GOT3 (cell line): ENCODE measurements at places on chromosomes 6 and 20.

DNA sequence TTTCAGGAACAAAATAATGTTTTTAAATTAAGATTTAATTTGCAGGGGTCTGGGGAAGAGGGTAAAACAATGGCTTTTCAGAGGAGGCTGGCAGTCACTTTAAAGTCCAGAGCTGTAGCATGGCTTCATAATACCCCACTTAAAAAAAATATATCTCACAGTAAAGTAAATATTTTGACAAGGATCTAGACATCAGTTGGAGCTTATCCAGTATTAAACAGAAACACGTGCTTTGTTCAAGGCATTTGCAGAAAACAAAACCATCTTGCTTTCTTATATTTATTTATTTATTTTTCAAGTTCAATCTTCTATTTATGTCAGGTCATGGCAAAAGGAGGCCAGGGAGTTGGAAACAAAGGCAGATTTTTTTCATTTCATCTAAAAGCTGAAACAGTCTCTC lies 53.3 kb upstream of the PRL start:
- DNase-seq = no peak

- DNase-seq = no peak
Observed at GRCh38 chr6:116405138-116405537, 34.4 kb downstream of the DSE start.

- DNase-seq = no peak
Observed at GRCh38 chr6:43992783-43993644, 134.2 kb downstream of the MRPL14 start.

- no peak for DNase-seq
Observed at GRCh38 chr6:1595271-1596087, 14.2 kb upstream of the FOXC1 start.

- DNase-seq = no peak
Observed at GRCh38 chr6:137020776-137021175, 24.0 kb downstream of the IL20RA start.

DNA sequence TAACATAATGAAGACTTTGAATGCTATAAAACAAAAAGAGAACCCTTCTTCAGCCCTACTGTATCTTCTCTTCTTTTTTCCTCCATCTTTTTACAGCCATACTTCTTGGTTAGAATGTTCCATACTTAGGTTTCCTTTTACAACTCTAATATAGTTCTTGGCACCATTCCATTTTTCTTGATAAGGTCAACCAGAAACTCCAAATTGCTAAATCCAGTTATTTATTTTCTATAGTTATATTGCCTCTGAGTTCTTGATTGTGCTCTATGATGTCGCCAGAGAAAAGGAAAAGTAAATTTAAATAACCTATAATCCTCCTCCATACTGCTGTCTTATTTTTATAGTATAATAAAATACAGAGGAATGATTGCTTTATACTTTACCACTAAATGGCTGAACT lies 26.7 kb upstream of the COL10A1 start:
- DNase-seq = no peak

GRCh38 chr6:71855406-71855805 lies 30.9 kb upstream of the RIMS1 start:
- no peak for DNase-seq

GRCh38 chr6:41334482-41335040 lies 847 bp upstream of the NCR2 start:
- no peak for DNase-seq

- no peak for DNase-seq
Observed at GRCh38 chr20:14116037-14116436, 120.7 kb downstream of the MACROD2 start.

- no peak for DNase-seq
Observed at GRCh38 chr20:24376311-24377099, 92.9 kb upstream of the SYNDIG1 start.

- no peak for DNase-seq
Observed at GRCh38 chr20:47765691-47766594, 19.3 kb downstream of the SULF2 start.

DNA sequence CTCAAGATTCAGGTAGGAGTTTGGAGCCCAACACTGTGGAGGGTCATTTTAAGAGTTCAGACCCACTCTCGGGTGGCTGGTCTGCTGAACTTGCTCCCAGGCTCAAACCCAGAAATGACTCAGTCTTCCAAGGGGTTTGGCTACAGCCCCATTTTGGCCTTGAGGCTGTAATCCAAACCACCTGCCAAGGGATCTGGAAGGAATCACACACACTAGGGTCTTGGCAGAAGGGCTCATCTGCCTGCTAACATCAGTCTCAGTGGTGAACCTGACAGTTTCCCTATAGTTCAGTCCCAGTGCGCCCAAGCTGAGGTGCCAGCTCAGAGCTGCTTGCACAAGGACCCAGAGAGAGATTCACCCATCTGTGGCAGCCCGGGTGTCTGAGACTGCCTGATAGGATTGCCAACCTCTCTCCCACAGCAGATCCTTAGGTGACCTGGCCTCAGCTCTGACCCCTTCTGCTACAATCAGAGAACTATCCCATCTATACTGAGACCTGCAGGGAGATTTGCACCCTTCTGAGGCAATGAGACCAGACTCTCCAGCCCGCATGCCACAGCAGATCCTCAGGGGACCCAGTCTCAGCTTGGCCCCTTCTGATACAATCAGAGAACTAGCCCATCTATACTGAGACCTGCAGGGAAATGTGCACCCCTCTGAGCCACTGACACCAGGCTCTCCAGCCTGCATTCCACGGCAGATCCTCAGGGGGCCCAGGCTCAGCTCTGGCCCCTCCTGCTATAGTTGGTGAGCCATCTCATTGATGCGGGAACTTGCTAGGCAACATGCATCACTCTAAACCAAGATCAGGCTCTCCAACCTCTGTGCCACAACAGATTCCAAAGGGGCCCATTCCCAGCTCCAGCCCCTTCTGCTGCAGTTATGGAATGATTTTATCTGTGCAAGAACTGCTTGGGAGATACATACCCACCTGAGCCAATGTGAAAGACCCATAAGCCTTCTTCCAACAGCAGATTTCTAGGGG lies 48.2 kb downstream of the THBS2 start:
- DNase-seq = no peak

DNA sequence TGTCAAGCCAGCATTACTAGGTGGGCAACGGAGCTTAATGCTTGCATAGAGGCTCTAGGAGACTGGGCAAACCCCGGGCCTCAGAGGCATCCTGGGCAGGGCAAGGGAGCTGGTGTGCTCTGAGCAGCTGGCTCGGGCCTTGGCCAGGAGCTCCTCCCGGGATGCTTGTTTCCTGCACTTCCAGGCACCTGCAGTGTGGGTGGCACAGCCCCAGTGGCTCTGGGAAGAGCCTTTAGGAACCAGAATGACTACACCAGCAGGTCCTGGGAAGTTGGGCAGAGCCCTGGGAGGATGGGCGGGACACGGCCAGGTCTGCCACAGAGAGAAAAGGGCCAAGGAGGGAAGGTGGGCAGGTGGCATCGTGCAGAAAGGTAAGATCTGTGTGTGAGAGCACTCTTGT lies 80.4 kb upstream of the CD93 start:
- DNase-seq = no peak

DNA sequence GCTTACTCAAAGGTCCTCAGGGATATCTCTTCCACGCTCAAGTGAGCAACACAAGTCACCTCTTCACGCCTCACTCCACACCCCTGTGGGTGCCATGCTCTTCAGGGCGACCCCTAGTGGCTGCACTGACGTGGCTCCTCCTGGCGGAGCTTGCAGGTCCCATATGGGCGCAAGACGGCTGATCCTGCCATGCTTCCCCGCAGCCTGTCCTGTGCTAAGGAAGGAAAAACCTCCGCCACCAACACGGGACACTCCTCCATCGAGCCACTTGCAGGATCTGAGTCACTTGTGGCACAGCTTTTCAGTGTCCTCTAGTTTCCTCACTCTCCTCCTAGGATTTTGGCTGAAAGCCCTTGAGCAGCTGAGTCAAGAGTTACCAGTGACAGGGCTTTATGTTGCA lies 90.7 kb downstream of the KHDC1L start:
- DNase-seq = no peak

- no peak for DNase-seq
Observed at GRCh38 chr20:48684501-48685041, 143.2 kb downstream of the PREX1 start.

DNA sequence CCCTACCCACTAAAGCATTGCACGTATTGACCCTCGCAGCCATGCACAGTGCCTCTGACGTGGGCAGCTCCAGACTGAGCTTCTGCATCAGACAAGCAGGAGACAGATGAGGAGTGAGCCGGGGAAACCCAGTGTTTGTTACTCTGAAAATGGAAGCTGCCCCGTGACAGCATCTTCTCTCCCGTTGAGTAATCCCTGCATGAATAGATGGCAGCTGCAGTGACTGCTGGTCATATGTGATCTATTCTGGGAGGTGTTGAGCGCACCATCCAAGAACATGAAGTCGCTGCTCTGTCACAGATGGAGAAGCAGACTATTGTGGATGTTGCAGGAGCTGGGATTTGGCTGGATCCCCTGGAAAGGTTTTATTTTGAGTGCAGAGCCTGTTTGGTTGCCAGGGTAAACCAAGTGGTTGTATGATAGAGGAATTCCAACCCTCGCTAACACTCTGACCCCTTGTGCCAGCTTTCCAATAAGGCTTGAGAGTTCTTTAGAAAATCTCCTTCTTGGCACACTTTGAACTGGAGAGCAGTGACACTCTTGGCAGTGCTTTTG lies 242.2 kb downstream of the NRN1 start:
- DNase-seq = no peak

- no peak for DNase-seq
Observed at GRCh38 chr6:501891-502601, 110.5 kb downstream of the IRF4 start.

DNA sequence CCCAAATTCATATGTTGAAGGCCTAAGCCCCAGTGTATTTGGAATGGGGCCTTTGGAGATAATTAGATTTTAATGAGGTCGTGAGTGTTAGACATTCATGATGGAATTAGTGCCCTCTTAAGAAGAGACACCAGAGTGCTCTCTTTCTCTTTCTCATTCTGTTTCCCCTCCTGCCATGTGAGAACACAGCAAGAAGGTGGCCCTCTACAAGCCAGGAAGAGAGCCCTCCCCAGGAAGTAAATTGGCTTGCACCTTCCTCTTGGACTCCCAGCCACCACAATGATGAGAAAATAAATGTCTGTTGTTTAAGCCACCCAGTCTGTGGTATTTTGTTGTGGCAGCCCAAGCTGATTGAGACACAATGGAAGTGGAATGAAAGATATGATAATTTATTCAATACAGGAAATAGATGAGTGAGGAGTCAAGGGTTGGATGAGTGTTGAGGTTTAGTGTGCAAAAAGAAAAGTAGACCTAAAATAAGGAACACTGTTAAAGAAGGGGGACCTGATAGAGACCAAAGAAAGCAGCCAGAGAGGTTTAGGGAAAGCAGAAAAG lies 25.9 kb upstream of the ATXN1 start:
- no peak for DNase-seq

- DNase-seq = no peak
Observed at GRCh38 chr20:56750430-56750829, 121.3 kb downstream of the TFAP2C start.

DNA sequence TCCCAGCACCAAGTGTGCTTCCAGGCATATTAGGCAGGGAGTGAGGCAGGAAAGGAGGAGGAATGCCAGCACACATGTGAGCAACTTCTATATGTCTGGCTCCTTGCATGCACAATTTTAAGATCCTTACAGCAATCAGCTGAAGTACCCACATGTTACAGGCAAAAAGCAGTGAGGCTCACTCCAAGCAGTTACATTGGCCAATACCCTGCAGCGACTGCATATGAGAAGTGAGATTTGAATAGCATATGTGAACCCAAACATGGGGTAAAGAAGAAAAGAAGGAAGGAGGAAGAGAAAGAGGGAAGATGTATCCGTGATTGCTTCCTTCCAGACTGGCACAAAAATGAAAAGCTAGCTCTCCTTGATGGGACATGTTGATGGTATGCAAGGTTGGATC lies 193.6 kb downstream of the PTPRT start:
- no peak for DNase-seq

DNA sequence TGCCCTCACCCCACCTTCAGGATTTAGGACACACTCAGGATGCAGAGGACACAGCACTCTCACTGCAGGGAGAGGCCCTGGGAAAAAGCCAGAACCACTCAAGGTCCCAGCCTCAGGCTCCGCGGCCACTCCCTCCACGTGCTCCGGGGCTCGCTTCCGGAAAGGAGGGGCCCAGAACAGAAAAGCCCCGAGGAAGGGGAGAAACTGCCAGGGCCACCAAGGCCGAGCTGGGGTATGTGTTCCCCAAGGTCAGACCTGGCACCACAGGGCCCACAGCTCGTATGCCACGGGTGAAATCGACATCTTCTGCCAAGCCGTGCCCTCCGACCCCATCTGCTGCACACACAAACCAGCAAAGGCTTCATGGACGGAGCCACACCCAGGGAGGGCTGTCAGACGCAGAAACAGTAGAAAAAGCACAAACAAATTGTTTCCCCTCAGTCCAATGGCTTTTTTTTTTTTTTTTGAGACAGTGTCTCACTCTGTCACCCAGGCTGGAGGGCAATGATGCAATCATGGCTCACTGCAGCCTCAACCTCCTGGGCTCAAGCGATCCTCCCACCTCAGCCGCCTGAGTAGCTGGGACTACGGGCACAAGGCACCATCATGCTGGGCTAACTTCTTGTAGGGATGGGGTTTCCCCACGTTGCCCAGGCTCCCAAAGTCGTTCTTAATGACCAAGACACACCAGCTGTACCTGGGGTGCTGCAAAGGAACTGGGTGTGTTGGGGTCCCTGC lies 33.4 kb downstream of the SLC2A4RG start:
- DNase-seq = no peak

DNA sequence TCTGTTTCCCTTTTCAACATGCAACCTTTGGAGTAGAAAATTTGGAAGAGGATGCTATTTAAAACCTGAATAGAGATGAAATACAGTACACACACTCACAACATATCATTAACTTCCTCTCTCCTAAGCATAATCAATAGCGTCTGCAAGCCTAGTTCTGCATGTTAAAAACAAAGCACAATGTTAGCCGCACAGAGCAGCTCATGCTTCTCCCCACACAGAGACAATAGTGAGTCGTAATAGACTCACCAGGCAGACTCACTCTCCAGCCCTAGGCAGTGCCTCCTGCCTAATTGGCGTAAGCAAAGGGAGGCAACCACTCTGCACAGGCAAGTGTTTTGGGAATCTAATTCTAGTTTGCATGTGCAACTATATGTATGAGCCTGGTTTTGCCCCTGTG lies 45.8 kb upstream of the ARID1B start:
- no peak for DNase-seq

- no peak for DNase-seq
Observed at GRCh38 chr20:16299897-16300296, 273.4 kb downstream of the KIF16B start.

- no peak for DNase-seq
Observed at GRCh38 chr20:44071526-44072111, 115.4 kb downstream of the JPH2 start.

GRCh38 chr6:76342611-76343160 lies 270.2 kb upstream of the IMPG1 start:
- no peak for DNase-seq

- no peak for DNase-seq
Observed at GRCh38 chr20:25296094-25297093, 48.5 kb downstream of the PYGB start.

DNA sequence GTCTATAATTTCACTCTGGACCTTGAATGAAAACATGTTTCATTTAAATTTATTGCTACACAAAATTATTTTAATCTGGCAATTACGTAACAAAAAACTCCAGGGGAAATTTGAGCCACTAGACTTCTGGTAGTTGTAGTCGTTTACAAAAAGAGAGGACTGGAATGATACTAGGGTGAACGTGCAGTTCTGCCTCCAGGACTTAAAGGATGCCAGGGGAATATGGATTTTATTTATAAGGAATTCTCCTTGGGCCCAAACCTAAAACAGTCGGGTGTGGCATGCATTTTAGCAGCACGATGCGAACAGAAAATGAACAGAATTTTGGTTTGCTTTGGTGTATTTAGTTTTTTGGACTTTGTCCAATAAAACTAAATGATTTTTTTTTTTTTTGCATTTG lies 76.9 kb downstream of the PRL start:
- no peak for DNase-seq
